ENCODE measurements at places on chromosomes 12 and 14.

DNA sequence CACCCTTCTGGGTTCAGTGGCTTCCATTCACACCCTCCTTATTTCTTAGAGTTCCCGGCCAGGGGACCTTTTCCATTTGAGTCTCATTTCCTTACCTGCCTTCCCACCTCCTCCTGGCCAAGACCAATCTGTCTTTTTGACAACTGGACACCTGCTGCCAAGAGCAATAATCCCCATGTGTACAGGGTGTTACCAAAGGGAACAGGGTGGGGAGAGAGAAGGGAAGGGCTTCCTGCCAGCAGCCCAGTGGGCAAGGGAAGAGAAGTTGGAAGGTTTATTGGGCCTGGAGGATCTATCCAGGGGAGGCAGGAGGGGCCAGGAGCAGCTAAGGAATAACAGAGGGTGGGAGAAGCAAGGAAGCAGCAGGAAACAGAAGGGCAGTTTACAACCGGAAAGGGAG is 346.2 kb downstream of the C12orf75 start:
- no peak for DNase-seq

DNA sequence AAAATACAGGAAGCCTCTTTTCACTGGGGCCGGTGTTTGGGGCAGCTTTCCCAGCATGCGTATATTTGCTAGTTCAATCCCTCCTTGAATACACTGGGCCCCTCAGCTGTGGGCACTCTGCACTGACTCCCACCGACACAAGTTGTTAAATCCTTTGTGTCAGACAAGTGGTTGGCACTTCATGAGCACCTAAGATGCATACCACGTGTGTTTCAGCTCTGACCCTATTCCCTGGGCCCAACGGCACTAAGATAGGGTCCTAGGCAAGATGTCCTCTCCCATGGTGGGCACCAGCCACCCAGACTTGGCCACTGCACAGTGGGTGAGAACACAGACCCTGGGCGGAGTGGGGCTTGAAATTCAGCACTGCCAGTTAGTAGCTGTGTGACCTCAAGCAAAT is 173.8 kb downstream of the BCL11B start:
- no peak for DNase-seq

- DNase-seq = peak; percentile 38
Observed at GRCh38 chr14:27528328-27528727, 930.5 kb upstream of the NOVA1 start.

- no peak for DNase-seq
Observed at GRCh38 chr12:116159175-116159574, 118.3 kb downstream of the MED13L start.

- no peak for DNase-seq
Observed at GRCh38 chr12:79057540-79057939, 193.0 kb downstream of the SYT1 start.

DNA sequence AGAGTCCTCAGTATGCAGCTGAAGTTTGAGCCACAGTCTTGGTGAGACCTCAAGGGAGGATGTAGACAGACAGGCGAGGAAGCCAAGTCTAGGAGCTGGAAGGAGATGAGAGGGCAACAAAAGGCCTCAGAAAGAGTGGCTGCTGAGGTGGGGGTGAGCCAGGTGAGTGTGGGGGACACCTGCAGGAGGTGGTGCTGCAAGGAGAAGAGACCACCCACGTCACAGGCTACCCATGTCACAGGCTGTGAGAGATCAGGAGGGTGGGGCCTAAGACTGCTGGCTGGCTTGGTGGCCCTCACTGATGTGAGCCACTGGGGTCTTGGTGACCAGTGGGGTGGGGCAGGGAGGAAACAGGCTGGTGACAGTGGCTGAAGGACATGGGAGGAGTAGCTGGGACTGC is 97.3 kb downstream of the KIF26A start:
- no peak for DNase-seq

DNA sequence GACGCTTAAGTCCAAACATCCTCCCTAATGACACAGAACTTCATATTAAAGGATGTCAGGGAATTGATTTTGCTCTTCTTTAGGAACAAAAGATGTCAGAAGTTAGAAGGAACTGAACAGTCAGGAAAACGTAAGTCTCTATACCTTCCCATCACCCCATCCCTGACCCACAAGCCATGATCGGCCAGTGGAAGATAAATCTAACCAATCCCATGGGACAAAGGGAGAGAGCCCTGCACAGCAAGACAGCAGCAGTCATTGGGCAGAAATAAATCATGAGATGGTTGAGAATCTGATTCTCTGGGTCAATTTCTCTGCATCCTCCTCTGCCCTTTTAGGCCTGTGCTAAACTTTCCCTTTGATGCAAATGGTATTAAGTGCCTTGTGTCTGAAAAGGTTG is 414.9 kb downstream of the RGS6 start:
- DNase-seq = no peak

- DNase-seq = no peak
Observed at GRCh38 chr12:116423094-116423493, 136.1 kb upstream of the MAP1LC3B2 start.

DNA sequence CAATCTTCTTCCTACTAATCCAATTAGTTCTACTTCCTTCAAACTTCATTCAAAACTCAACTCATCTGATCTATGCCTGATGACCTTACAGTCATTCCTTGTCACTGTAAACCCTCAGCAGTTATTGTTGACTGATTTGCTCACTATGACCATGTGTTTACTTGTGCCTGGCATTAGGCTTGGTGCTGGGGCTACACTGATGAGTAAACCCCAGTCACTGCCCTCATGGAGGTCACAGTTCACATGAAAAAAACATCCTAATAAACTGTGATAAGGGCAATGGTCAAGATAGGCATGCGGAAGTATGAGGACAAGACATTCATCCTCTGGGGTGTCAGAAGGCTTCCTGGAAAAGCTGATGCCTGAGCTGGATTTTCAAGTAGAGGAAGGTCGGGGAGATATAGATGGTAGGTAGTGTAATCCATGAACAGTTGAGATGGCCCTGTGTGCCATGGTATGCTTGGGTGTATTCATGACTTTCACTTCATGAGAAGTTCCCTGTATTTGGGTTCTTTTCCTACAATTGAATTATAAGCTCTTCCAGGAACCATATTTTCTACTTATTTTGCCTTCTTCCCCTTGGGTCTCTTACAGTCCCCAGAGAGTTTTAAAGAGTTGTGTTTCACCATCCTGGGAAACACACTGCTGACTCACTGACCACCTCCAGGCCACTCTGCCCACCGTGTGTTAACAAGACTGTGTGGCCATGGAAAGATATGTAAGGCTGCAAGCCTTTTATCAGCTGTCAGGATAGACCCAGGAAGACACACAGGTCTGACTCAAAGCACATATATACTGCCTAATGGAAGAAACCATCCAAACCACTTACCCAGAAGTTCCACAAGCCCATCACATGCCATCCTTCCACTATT is 38.7 kb upstream of the DUSP6 start:
- DNase-seq = no peak

- no peak for DNase-seq
Observed at GRCh38 chr12:13193505-13194231, 2.9 kb upstream of the EMP1 start.

DNA sequence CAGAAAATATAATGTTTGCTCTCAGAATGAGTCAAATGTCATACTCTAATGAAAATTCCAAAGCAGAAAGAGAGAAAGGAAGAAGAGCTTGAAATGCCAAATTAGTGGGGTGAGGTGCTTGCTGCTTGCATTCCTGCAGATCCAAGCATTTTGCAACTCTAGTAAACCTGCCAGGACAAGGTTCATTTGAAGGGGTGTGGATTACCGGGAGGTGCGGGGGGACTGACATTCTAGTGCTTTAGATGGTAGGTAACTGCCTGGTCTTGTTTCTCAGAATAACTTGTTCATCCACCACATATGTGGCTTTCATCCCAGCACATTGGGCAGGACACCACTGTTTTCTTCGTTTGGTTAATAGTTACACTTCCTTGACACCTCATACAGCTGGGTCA is 144.4 kb downstream of the AKAP6 start:
- no peak for DNase-seq

- no peak for DNase-seq
Observed at GRCh38 chr12:116026346-116026745, 251.1 kb downstream of the MED13L start.

DNA sequence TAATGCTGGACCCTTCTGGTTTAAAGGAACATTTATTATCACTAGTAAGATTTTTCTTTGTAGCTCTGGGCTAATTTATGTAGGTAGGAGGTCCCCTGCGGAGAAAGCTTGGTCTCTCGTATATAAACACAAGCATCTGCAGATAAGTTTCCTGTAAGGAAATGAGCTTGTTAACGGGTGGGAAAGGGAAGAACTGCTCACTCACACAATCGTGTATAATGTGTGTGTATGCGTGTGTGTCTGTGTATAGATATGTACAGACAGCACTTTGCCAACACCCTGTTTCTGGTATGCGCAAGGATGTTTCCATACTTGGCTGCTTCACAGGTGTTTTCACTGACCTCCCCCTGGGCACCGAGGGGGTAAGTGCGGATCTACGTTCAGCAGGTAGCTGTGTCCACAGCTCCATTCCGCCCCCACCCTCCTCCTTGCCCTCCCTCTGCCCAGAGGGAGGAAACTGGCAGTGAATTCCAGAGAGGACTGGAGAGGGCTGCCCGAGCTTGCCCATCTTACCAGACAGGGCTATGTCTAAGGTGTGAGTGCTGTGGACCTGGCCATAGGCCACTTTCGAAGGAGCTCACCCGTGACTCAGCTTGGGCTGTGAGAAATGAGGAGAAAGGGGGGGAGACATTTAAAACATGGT is 65.2 kb downstream of the NINJ2 start:
- DNase-seq = no peak

GRCh38 chr14:72715215-72715849 is 178.6 kb downstream of the DPF3 start:
- DNase-seq = no peak

DNA sequence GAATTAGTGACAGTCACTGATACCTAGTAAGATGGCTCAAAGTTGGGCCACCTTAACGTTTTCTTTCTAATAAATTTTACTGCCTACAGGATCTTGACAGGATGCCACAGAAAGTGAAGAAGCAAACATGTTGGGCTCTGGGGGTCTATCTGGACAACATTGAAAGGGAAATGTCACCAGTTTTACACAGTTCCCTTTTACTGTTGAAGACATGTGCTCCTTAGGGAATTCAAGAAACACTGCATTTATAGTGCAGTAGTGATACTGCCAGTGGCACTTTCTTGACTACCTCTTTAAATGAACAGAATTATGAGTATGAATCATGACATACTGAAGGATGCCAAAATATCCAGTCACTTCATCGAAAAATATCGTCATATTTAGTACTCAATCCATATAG is 269.3 kb upstream of the SYT10 start:
- no peak for DNase-seq

DNA sequence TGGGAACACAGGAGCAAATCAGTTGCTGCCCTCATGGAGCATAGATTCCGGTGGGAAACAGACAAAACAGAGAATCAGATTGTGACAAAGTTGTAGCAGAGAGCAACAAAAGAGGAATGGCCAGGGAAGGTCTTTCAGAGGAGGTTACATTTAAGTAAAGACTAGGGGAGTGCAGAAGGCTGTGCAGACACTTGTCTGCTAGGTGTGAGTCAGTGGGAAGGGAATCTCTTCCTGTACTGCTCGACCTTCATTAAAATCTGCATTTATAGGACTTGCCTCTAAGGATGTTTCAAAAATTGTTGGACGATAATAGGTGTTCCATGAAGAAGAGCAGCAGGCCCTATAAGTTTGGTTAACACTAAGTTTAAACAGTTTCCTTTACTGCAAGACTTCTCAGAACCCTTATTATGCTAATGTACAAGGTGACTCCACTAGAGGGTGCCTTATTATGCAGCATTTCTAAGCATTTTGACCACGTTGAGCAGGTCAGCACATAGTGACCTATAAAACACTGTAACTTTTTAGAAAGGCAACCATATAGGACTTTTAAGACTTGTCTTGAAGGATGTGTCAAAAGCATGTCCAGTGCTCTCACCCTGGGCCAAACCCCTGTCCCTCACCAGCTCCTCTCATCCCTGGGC is 91.8 kb upstream of the RIC8B start:
- no peak for DNase-seq

DNA sequence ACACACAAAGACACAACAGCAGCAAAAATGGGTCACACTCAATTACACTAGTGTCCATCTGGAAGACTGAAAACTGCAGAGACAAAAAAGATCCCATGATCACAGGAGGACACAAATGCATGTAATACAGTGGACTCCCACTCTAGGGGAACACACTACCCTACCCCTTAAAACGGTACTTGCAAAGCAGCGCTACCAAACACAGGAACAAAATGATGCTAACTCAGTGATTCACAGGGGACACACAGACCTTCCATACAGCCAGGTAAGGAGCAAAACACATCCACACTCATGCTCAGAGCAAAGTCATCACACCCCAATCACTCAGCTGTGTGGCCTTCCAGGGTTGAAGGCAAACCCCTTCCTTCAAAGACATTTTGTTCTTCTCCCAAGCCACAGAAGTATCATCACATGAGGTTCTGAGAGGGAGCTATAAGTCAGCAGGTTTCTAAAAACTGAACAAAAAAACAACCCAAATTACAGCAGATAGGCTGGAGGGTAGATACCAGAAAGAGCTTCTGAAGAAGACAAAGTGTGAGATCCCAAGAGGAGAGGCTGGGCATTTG is 14.8 kb downstream of the SMUG1 start:
- DNase-seq = no peak

DNA sequence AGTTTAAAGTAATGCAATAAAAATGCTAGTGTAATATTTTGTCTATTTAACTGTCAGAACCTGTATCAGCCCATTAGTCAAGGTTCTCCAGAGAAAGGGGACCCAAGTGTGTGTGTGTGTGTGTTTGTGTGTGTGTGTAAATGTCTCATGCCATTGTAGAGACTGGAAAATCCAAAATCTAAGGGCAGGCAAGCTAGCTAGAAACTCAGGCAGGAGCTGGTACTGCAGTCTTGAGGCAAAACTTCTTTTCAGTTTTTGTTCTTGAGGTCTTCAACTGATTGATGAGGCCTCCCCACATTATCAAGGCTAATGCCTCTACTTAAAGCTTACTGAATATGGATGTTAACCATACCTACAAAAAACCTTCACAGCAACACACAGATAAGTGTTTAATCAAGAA is 126.7 kb downstream of the PRKD1 start:
- DNase-seq = no peak

GRCh38 chr12:54304187-54304810 is 3.5 kb upstream of the NFE2 start:
- DNase-seq = no peak
